ENCODE measurements at places on chromosomes 5 and 9.

DNA sequence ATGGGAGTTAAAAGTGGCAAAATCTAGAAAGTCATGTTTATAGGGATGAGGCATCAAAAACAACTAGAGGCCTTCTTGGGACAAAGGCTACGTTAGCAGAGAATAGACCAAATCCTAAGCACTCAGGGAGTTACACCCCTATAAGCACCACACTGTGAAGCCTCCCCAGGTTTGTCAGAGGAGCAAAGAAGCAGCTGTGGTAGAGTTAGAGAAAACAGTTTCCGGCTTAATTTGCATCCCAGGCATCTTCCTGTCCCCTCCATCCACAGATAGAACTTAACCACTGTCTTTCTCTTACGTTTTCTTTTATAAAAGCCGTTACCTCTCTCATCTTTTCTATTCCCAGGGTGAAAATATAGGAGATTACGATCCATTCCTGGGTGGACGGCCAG lies 188.6 kb upstream of the KLF9 start:
- no peak for DNase-seq

- DNase-seq: no peak
Observed at GRCh38 chr5:117065800-117066199, 491.2 kb upstream of the SEMA6A start.

GRCh38 chr5:171137768-171138525 lies 171.1 kb upstream of the TLX3 start:
- DNase-seq: no peak

DNA sequence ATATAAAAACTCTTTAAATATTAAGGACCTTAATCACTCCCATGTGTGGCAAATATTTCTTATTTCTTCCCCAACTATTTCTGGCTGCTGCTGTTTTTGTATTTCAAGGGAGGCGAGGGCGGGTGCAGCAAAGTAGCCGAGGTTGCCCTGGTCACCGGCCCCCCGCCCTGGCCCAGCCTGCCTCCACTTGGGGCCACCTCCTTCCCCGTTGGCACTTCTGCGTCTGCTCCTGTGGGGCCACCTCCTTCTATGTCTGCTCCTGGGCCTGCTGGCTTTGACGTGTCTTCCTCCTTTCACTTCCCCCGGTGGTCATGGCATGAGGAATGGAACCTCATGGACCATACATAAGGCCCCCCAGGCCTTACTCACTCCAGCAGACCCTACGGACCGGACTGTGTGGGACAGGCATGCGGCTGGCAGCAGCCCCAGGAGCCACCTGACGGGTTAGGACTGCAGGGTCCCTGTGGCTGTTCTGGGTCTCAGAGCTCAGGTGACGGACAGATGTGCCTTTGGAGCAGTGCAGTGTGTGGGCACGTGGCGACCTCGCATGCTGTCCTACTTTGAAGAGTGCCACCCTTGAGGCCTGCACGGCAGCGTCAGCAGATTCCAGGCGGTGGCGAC lies 5.8 kb upstream of the ENTPD8 start:
- no peak for DNase-seq

DNA sequence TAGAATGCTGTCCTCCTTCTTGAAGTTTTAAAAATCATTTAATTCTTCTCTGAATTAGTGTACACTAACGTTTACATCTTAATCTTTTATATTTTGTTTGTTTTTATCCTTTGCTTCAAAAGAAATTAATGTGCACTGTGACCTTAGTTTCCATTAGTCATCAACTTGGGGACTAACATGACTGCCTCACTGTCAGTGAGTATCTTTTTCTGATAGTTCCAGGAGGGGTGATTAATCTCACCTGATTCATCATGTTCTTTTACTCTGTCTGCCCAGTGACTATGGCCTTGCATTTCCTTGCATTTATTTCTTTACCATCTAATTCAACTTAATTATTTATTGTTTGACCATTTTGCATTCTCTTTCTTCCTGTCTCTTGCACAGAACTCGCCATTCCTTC lies 33.4 kb upstream of the NR3C1 start:
- no peak for DNase-seq

DNA sequence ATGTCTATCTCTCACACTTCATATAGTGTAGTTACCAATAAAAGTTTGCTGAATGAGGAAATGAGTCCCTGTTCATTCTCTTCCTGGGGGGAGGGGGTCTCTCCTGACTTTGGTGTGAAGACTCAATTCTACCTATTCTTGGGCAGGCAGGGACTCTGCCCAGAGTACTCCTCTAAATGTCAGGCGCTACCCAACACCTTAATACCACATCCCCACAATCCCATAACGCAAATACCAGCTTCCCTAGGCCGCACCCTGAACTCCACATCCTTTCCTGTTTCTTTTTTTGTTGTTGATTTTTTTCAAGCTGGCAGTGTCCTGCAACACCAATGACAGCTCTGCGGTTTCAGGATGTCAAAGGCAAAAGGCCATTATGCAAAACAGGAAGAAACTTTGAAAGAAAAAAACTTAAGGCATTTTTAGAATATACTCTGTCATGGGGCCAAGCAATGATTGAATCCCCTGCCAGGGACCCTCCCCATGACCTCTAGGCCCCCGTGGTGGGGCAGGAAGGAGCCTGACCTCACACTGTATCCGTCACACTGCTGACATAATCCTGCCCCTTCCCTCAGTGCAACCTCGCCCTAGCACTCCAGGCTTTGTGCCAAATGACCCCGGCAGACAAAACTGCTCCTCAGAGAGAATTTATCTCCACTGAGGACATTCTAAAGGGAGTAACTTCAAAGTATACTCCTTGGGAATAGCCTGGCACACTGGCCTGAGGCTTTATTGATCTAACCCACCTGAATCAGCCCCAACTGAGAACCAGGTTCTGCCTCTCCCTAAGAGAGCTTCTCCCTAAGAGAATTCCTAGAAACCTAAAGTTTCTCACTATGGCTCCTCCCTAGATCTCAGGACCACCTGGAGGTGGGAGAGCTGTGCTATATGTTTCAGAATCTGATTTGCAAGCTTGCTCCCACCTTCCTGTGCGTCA lies 8.0 kb downstream of the B4GALT1 start:
- no peak for DNase-seq

DNA sequence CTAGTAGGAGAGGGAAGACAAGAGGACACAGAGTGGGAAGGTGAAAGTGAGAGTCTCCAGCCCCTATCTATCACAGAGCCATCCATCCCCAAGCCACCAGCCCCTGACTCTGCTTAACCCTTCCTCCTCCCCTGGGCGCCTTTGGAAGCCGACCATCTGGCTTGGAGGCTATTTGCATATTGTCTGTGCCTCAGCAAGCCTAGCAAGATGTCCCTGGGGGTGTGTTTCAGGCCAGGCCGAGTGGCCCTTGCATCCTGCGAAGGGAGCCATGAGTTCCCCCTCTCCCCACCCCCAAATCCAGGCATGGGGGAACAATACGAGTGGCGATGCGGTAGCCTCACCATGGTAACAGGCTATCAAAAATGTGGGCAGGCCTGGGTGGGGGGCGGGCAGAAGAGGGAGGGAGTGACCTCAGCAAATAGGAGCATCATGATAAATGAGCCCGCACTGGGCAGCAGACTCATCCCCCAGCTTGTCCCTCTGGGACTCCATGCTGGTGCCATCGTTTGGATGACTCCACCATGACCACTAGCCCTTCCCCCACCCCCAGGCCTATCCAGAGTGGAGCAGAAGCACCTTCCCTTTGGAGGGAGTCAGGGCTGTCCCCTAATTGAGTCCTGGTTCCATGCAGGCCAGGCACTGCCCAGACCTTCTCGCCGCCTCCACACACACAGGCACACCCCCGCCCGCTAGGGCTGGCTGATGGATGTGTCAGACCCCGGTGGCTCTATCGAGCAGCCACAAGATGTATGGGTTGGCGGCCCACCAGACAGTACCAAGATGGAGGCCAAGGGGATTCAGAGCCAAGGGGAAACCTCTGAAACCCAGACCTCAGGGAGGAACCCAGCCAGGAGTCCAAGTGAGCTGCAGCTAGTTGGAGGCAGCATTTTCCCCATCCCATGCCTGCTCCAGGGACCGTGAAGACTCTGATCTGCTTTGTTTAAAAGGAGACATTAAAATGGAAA lies 14.6 kb downstream of the URM1 start:
- DNase-seq: no peak
